ENCODE measurements at places on chromosomes 11 and 22. TPM values are rescaled to one million over a fixed set of nuclear protein-coding genes. Genes with fewer than 3 reads are reported as not detected.

The UBE4A gene
- polyA plus RNA-seq: 23.6 TPM

The KIRREL3 gene
- polyA plus RNA-seq: not detected

The CDPF1 gene
- 16.7 TPM for polyA plus RNA-seq

The ST14 gene
- not detected for polyA plus RNA-seq

The SLC6A5 gene
- polyA plus RNA-seq: not detected

The SCUBE1 gene
- not detected for polyA plus RNA-seq

The TREH gene
- not detected for polyA plus RNA-seq

The PTPRCAP gene
- polyA plus RNA-seq: 829 TPM

The PARVG gene
- polyA plus RNA-seq: 44.0 TPM

The GPHA2 gene
- not detected for polyA plus RNA-seq

The HPX gene
- not detected for polyA plus RNA-seq

The APOL3 gene
- 62.5 TPM for polyA plus RNA-seq

The PITPNB gene
- polyA plus RNA-seq: 64.7 TPM

The PATE2 gene
- not detected for polyA plus RNA-seq

The SCGB2A2 gene
- not detected for polyA plus RNA-seq

The MRGPRE gene
- not detected for polyA plus RNA-seq

The TESMIN gene
- 3.0 TPM for polyA plus RNA-seq

The OR52B2 gene
- polyA plus RNA-seq: not detected

The OR52D1 gene
- polyA plus RNA-seq: not detected

The RPL27A gene
- polyA plus RNA-seq: 2,980 TPM

The SLC22A6 gene
- polyA plus RNA-seq: not detected

The IMMP1L gene
- polyA plus RNA-seq: 44.6 TPM

The CNIH2 gene
- polyA plus RNA-seq: not detected

The OR6M1 gene
- not detected for polyA plus RNA-seq

The TSGA10IP gene
- polyA plus RNA-seq: not detected

The HEPACAM gene
- polyA plus RNA-seq: not detected

The TTC36 gene
- 0.22 TPM for polyA plus RNA-seq

The TAF6L gene
- polyA plus RNA-seq: 5.8 TPM

The GNAZ gene
- 0.06 TPM for polyA plus RNA-seq

The DEFB131B gene
- polyA plus RNA-seq: not detected

The C11orf54 gene
- polyA plus RNA-seq: 23.2 TPM

The PARVB gene
- polyA plus RNA-seq: 13.8 TPM

The ZNRD2 gene
- polyA plus RNA-seq: 74.7 TPM

The RFPL2 gene
- polyA plus RNA-seq: 2.6 TPM

The C11orf97 gene
- not detected for polyA plus RNA-seq

The RBMXL2 gene
- not detected for polyA plus RNA-seq

The ADORA2A gene
- 97.3 TPM for polyA plus RNA-seq

The CYB561A3 gene
- 59.8 TPM for polyA plus RNA-seq

The RIMBP3B gene
- polyA plus RNA-seq: not detected

The LYVE1 gene
- polyA plus RNA-seq: not detected

The CCDC188 gene
- not detected for polyA plus RNA-seq

The NXPE4 gene
- not detected for polyA plus RNA-seq

The SPDYC gene
- polyA plus RNA-seq: not detected

The OR2AG2 gene
- polyA plus RNA-seq: not detected

The ENTHD1 gene
- polyA plus RNA-seq: 0.32 TPM

The UBE2L3 gene
- polyA plus RNA-seq: 104 TPM

The MYO18B gene
- polyA plus RNA-seq: not detected

The MOGAT2 gene
- polyA plus RNA-seq: not detected

The OR5AR1 gene
- polyA plus RNA-seq: not detected

The PVALB gene
- polyA plus RNA-seq: not detected

The TUG1 gene
- polyA plus RNA-seq: 19.4 TPM

The PIK3IP1 gene
- polyA plus RNA-seq: 425 TPM

The CTSF gene
- polyA plus RNA-seq: 18.2 TPM

The MFNG gene
- 323 TPM for polyA plus RNA-seq

The MEI1 gene
- 223 TPM for polyA plus RNA-seq
